ENCODE measurements at places on chromosomes 4 and X. TPM values are rescaled to one million over a fixed set of nuclear protein-coding genes. Genes with fewer than 3 reads are reported as not detected.

DNA sequence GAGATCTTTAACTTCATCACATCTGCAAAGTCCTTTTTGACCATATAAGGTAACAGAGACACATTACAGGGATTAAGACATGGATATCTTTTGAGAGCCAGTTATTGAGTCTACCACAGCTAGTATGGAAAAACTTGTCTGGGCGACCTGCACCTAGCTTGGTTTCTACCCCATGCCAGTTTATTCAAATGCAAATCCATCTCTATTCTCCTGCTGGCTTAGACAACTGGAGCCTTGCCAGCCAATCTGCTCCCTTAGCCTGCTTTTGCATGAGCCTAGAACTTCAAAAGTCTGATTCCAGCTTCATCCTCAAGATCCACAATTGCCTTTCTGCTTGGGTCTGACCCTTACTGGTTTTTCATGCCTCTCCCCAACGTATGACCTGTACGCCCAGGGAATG, 212.0 kb upstream of the AFF2 start:
- no peak for DNase-seq

- no peak for DNase-seq
Observed at GRCh38 chr4:99841129-99841528, 24.5 kb downstream of the DAPP1 start.

DNA sequence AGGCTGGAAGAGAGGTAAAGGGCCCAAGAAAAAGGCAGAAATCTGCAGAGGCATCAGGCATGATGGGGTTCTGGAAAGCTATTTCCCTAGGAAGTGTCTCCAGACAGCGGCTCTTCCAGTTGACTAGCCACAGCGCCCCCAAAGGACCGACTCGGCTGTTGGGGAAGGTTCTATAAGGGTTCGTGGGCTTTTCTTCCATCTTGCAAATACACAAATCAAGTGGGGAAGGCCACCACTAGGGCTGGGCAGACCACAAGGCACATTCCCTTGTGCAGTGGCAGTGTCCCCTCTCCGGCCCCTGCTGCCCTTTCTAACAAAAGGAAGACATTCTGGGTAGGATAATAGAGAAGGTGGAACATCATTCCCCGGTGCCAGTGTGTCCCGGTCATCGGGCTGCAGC, 18.2 kb downstream of the BCOR start:
- no peak for DNase-seq

GRCh38 chr4:8648816-8649630, 56.5 kb downstream of the CPZ start:
- no peak for DNase-seq

- DNase-seq, result no peak
Observed at GRCh38 chr4:48506716-48507115, 16.7 kb downstream of the ZAR1 start.

DNA sequence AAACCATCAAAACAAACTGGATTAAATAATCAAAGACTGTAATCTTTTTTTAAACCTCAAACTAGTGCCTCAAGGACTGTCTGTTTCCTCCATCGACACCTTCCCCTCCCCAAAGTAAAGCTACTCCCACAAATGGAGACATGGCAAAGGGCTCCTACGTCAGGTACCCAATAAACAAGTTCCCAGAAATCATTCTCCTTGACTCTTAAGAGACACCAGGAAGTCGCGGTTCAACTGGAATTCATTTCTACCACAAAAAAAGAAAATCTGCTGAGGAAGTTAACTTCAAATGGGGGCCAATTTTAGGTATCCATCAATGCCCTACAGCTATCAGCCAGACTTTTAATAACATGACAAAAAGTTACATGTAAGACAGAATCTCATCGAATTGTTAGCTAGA, 2.5 kb downstream of the RPS4X start:
- DNase-seq, result no peak

DNA sequence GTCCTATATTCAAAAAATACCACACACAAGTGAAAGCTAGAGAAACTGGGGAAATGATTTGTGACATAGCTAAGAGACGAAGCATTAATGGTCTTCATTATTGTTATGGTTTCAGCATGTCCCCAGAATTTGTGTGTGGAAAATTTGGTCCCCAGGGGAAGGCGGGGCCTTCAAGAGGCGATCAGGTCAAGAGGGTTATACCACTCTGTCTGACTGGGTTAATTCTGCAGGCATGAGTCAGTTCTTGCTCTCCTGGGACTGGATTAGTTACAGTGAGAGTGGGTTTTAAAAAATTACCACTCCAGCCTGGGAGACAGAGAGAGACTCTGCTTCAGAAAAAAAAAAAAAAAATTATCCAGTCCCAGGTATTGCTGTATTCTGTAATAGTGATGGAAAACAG, 2.1 kb upstream of the MTNR1A start:
- DNase-seq, result no peak

DNA sequence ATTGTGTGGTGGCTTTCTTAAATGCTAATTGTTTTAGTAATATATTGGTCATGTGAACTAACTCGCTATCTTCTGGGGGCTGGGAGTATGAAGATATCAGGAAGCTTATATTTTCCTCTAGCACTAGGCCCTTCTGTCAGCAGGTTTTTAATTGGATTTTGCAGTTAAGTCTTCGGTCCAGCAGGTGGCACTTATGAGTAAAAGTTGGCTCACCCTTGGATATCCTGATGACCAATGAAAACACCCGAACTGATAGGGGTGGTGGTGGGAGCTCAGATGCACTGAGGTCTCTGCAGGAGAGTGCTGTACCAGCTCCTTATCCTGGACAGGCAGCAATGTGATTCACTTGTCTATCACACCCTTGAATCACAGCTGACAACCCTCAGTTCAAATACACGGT, 1365.8 kb upstream of the DIAPH2 start:
- no peak for DNase-seq

DNA sequence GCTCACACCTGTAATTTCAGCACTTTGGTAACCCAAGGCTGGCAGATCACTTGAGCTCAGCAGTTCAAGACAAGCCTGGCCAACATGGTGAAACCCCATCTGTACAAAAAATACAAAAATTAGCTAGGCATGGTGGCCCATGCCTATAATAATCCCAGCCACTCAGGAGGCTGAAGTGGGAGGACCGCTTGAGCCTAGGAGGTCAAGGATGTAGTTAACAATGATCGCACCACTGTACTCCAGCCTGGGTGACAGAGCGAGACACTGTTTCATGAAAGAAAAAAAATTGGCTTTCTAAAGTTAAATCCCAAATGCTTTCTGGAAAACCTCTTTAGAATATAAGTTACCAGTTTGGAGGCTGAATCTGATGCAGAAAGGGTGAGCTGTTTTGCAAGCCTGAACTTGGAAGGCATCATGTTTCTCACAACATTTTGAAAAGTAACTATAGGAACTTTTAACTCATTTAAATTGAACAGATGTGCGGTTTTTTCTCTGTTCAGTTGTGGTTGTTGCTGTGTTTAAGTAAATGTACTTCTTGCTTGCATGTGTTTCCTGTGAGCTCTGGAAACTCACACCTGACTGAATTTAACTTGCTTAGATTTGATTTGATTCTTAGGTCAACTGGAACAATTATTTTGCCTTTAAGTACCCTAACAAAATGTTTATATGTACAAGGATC, 39.8 kb upstream of the TMEM131L start:
- no peak for DNase-seq

GRCh38 chrX:13144927-13145655, 100.7 kb upstream of the FAM9C start:
- DNase-seq, result no peak

DNA sequence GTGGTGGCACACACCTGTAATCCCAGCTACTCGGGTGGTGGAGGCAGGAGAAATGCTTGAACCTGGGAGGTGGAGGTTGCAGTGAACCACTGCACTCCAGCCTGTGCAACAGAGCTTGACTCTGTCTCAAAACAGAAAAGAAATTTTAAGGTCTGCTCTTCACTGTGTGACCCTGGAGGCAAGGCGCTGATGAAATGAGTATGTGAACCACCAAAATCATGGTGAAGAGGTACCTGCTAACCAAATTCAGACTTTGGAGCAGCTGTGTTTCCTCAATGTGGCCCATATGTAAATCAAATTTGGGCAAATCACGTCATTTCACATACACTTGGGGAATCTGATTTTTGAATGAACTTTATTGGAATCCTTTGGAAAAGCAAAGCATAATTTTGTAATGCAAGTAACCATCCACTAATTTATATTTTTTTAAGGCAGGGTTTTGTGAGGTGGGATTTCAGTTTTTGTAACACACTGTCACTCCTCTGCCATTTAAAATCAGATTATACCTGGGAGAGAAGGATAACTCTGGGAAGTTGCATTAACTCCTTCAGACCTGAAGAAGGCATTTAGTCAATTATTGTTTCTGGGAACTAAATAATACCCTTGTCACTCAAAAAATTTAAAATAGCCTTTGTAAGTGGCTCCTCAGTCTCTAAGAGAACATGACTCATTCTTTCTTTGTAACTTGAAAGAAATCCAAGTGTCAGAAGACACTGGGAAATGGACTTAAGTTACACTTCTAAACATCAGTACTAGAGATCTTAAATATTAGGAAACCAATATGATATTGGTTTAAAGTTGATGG, 24.0 kb downstream of the DOCK11 start:
- DNase-seq, result no peak

GRCh38 chrX:150429594-150429993, 66.5 kb downstream of the MAMLD1 start:
- no peak for DNase-seq

DNA sequence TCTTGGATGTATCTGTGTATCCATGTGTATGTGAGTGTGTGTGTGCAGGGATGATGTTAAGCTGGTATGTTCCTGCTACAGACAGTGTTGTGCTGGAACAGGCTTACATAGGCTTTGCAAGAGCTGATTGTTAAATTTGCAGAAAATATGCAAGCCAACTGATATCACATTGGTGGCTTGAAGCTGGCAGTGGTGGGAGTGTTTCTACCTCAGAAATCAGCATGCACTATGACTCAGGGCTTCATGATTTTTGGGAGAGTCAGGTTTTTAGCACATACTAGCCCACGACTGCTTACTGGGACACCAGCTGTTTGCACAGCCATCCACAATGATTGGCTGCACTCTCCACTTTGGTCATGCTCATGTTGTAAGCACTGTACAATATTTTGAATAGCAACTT, 261.8 kb downstream of the DHX15 start:
- no peak for DNase-seq

DNA sequence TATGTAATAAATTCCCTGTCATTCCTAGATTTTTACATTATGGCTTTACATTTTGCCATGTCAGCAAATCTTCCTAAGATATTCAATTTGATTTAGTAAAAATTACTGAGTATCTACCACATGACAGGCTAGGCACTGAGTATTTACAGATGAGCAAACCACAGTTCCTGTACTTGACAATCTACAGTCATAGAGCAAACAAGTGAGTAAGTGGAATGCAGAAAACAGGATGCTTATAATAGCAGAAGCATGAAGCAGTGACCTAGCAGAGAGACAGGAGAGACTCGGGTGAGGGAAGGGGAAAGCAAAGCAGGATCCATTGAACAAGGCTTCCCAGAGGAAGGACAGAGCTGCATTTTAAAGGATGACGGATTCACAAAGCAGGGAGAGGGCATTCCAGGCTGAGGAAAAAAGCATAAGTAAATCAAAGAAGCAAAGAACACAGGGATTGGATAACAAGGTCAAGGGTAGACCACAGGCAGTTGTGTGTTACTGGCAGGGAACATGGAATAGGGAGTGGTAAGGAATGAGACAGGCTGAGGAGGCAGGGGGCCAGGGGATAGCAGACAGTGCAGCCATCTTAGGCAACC, 124.7 kb upstream of the C1QTNF7 start:
- no peak for DNase-seq

GRCh38 chr4:19557161-19557560, 694.5 kb upstream of the SLIT2 start:
- DNase-seq, result no peak

- DNase-seq, result no peak
Observed at GRCh38 chr4:133960975-133961374, 240.6 kb downstream of the PABPC4L start.

DNA sequence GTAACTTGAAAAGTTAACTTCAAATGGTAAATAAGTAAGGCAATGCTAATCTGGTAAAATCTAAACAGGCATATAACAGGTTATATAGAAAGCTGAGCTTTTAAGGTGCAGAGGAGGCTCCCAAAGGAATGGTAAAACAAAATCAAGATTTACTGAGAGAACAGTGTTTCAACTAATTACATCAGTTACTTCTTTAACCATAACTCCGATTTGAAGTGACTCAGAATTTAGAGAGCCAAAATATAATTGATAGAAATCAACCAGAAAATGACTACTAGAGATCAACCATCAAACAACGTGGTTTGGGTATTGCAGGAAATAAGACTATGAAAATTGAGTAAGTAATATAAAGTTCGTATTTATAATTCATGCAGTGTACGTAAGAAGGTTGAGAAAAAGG, 6.9 kb downstream of the G3BP2 start:
- no peak for DNase-seq

GRCh38 chrX:51851507-51852085, 41.8 kb upstream of the MAGED1 start:
- DNase-seq, result no peak

DNA sequence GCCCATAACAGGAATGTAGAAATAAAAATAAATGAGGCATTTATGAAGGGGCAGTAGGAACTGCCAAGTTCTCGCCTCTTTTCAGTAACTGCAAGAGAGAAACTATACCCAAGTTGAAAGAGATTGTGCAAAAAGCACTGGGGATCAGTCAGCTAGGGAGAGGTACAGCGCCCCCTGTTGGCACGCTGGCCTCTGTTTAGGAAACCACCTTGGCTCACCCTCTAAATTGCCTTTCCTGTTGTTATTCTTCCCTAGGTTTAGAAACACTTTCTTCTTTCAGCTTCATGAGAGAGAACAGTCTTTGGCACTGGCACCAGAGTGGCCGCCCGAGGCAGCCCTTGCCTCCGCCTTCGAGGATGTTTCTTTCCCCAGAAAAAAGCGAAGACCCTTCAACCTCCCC, 348.5 kb downstream of the MID1IP1 start:
- DNase-seq, result no peak

DNA sequence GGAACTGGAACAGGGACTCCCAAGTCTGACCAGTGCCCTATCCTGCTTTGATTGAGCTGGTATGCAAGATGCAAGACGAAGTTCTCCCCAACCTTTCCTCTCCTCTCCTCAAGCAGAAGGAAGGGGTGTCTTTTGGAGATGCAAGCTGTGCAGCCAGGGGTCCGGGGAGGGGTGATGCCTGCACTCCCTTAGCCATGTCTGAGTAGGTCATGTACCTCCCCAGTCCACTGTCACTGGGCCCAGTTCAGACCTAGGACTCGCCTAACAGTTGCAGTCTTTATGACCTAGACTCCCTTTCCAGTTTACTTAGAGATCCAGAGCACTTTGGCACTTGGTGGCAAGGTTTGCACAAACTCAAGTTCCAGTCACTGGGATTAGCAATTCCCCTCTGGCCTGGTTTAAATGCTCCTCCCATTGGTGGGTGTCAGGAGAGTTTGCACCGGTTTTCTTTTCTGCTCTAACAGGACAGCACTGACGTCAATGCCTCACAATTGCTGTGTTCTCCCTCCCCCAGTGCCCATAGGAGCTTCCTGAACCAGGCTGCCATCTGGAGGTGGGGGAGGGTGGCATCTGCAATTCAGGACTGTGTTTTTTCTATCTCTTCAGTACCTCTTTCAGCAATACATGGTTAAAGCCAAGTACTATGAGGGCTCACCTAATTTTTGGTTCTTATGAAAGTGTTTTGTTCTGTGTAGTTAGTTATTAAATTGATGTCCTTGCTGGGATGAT, 782.2 kb downstream of the ARAP2 start:
- DNase-seq, result no peak

SSX3 gene
- not detected for total RNA-seq

LUZP4 gene
- total RNA-seq, result not detected

CSAG2 gene
- total RNA-seq, result not detected

FGF2 gene
- 7.8 TPM for total RNA-seq

PCDH7 gene
- 2.0 TPM for total RNA-seq

TBC1D9 gene
- total RNA-seq, result 38.5 TPM

ADGRG2 gene
- total RNA-seq, result not detected

AKAP4 gene
- not detected for total RNA-seq

ALPK1 gene
- 68.0 TPM for total RNA-seq

NOX1 gene
- not detected for total RNA-seq

HPGD gene
- total RNA-seq, result 61.9 TPM
